ENCODE measurements at places on chromosomes 7 and 10. TPM values are rescaled to one million over a fixed set of nuclear protein-coding genes. Genes with fewer than 3 reads are reported as not detected.

KCND2 gene
- total RNA-seq, result 0.41 TPM

- H3K27ac ChIP-seq, result no peak overlapping the region
- no peaks in the 10 kb centered on the region for H3K36me3 ChIP-seq
- H3K4me3 ChIP-seq, result no peak overlapping the region
- DNase-seq, result no peak
- H3K4me1 ChIP-seq, result no peaks in the 10 kb centered on the region
These were observed 545.9 kb downstream of the KCNMA1 start for GRCh38 chr10:77091597-77092165.

GRCh38 chr7:42479452-42479815 is 242.4 kb upstream of the GLI3 start:
- no peaks in the 10 kb centered on the region for H3K4me1 ChIP-seq
- no peak for DNase-seq
- H3K27me3 ChIP-seq, result no peaks in the 10 kb centered on the region

DNA sequence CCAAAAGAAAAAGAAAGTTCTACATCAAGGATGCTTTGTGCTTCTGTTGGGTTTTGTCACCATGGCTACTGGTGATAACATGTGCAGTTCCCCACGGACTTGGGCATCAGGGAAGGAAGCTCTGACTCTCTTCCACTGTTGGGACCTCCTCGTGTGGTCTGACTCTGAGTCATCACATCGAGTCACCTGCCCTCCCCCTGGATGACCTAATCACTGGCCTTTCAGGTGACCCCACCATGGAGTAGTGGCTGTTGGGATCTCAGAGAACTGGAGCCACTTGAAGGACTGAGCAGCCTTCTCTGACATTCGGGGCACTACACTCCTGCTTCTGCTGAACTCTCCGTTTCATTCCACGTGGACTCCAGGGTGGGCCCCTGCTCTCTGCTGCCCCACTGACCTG is 60.8 kb upstream of the DOCK1 start:
- H3K4me1 ChIP-seq, result no peaks in the 10 kb centered on the region
- no peak overlapping the region for H3K4me3 ChIP-seq
- no peak overlapping the region for H3K27ac ChIP-seq
- H3K36me3 ChIP-seq, result no peaks in the 10 kb centered on the region
- H3K27me3 ChIP-seq, result no peaks in the 10 kb centered on the region

GRCh38 chr10:28913436-28914237 is 236.3 kb downstream of the BAMBI start:
- H3K27me3 ChIP-seq, result no peaks in the 10 kb centered on the region
- no peaks in the 10 kb centered on the region for H3K4me1 ChIP-seq
- no peaks in the 10 kb centered on the region for H3K36me3 ChIP-seq

DNA sequence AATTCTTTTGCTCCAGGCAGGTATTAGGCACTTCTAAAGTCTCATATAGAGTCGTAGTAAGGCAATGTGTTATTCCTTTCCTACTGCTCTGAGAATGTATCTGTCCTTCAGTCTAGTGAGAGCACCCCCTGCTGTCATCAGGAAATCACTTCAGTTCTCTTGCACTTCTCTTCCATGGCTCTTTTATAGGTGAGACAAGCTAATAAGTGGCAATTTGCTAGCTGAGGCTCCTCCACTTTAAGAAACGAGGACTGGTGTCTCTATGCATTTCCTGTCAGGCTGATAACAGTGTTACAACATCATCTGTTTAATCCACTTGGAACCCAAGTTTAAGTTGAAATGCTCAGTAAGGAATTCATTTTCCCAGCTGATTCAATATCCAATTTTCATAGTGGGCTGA is 350.6 kb downstream of the TFEC start:
- no peak overlapping the region for H3K27ac ChIP-seq
- no peak for DNase-seq
- no peaks in the 10 kb centered on the region for H3K36me3 ChIP-seq
- H3K4me3 ChIP-seq, result no peak overlapping the region
- no peaks in the 10 kb centered on the region for H3K4me1 ChIP-seq

IPMK gene
- 3.0 TPM for total RNA-seq

- no peak overlapping the region for H3K27ac ChIP-seq
- H3K4me1 ChIP-seq, result no peaks in the 10 kb centered on the region
- DNase-seq, result no peak
- no peaks in the 10 kb centered on the region for H3K36me3 ChIP-seq
These were observed 11.3 kb downstream of the CRYGN start for GRCh38 chr7:151428378-151429236.

- no peak for DNase-seq
- no peaks in the 10 kb centered on the region for H3K27me3 ChIP-seq
- H3K27ac ChIP-seq, result no peak overlapping the region
- H3K36me3 ChIP-seq, result no peaks in the 10 kb centered on the region
These were observed 60.9 kb upstream of the ZPBP start for GRCh38 chr7:50153995-50154394.

GRCh38 chr10:60846173-60846572 is 67.9 kb downstream of the CDK1 start:
- H3K4me1 ChIP-seq, result peaks cover 31% of the 10 kb centered on the region
- no peak overlapping the region for H3K27ac ChIP-seq
- H3K27me3 ChIP-seq, result no peaks in the 10 kb centered on the region
- H3K4me3 ChIP-seq, result no peak overlapping the region

- no peaks in the 10 kb centered on the region for H3K27me3 ChIP-seq
- no peak overlapping the region for H3K4me3 ChIP-seq
- H3K27ac ChIP-seq, result no peak overlapping the region
- no peak for DNase-seq
These were observed 244.6 kb downstream of the PHTF2 start for GRCh38 chr7:78043159-78043558.

GRCh38 chr7:155652156-155653114 is 8.0 kb downstream of the RBM33 start:
- H3K27ac ChIP-seq, result no peak overlapping the region
- no peak for DNase-seq
- peaks cover 49% of the 10 kb centered on the region for H3K4me1 ChIP-seq
- H3K4me3 ChIP-seq, result no peak overlapping the region
- no peaks in the 10 kb centered on the region for H3K27me3 ChIP-seq
- peaks cover 3% of the 10 kb centered on the region for H3K36me3 ChIP-seq

- no peaks in the 10 kb centered on the region for H3K4me1 ChIP-seq
- H3K4me3 ChIP-seq, result no peak overlapping the region
- DNase-seq, result no peak
- H3K36me3 ChIP-seq, result no peaks in the 10 kb centered on the region
- H3K27me3 ChIP-seq, result no peaks in the 10 kb centered on the region
- no peak overlapping the region for H3K27ac ChIP-seq
These were observed 46.7 kb downstream of the ADCYAP1R1 start for GRCh38 chr7:31098642-31099360.

DNA sequence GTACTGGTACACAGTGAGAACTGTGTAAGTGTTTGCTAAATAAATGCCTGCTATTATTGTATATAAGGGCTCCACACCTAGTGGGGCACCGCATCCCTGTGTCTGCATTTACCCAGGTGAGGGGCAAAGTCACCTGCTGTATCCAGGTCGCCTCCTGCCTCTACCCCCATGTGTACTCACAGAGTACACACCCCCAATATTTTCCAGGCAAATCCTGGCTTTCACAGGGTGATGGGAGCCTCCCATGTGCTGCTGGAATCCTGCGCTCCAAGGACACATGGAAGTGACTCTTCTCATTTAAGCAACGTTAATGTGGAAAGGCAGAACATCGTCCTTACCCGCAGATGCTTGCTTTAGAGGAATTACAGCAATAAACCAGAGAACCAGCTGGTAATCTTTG is 48.2 kb downstream of the ARHGAP22 start:
- H3K27ac ChIP-seq, result no peak overlapping the region
- H3K4me1 ChIP-seq, result no peaks in the 10 kb centered on the region
- H3K27me3 ChIP-seq, result no peaks in the 10 kb centered on the region
- H3K4me3 ChIP-seq, result no peak overlapping the region

DNA sequence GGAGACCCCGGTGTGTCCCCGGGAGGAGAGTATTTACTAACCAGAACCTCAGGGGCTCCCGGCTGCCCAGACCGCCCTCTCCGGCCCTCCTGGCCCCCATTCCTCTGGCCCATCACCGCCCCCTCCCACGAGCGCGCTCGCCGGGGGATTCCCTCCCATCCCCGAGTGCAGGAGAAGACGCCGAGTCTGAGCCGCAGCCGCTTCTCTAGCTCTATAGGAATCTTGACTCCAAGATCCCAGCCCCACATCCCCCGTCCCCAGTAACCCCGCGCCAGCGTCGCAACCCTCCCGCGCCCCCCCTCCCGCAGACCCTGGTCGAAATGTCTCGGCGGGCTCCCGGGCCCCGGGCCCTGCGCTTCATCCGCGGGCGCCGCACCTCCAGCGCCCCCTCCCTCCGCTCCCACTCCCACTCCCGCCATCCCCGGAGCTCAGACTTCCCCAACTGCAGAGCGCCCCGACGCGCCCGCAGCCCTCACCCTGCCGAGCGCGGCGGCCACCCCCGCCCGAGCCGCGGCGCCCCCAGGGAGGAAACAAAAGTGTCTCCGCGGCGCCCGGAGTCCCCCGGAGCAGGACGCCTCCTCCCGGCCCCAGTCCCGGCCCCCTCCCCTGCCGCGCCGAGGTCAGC is 541 bp downstream of the ELMO1 start:
- peaks cover 4% of the 10 kb centered on the region for H3K4me1 ChIP-seq
- peak overlapping the region; percentile 81 for H3K27ac ChIP-seq
- DNase-seq, result no peak
- H3K27me3 ChIP-seq, result peaks cover 26% of the 10 kb centered on the region
- peak overlapping the region; percentile 62 for H3K4me3 ChIP-seq
